GM12891 (cell line): ENCODE measurements at places on chromosomes 7 and 10.

DNA sequence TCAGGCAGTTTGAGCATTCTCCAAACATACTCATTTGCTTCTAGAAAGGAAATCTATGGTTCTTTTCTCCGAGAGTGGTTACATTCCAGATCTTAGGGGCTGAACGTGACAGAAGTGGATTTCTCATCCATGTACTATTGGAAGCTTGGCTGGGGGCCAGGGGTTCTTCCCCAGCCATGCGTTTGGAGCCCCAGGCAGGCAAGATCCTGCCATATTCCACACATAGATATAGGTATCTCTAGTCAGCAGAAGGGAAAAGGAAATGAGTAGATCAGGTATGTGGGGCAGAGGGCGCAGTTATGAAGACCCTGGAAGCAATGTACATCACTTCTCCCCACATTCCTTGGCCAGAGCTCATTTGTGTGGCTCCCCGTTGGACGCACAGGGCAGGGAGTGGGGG, 299.8 kb downstream of the CCDC3 start:
- DNase-seq: no peak

GRCh38 chr7:69908454-69908853, 310.2 kb downstream of the AUTS2 start:
- DNase-seq: no peak

- no peak for DNase-seq
These were observed 62.8 kb downstream of the CDH23 start for GRCh38 chr10:71459513-71459912.

- no peak for DNase-seq
These were observed 32.5 kb upstream of the RBM33 start for GRCh38 chr7:155611808-155612447.

- no peak for DNase-seq
These were observed 922 bp downstream of the CXCL12 start for GRCh38 chr10:44383749-44384600.

DNA sequence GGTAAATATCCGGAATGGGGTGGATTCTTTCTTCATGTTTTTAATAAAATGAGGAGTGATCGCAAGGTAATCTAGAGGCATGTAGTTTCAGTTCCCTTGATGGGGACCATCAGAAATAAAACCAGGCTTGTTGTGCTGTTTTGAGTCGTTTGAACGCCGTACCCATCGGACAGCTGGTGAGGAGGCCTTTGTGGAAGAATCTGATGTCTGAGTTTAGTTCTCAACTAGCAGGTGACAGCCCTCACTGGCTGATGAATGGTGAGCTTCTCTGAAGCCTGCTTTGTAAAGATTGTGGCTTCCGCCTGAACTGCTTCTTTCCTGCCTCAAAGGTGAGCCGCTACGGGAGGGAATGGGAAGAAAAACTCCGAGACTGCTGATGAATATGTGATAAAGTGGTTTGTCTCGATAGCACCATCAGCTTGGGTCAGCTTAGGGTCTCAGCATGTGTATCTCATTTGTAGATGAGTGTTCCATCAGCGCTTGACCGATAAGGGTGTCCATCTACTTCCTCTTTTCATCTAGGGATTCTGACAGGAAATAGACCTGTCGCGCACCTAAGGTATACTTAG, 977 bp downstream of the TMEM248 start:
- DNase-seq: no peak

- no peak for DNase-seq
These were observed 147.4 kb upstream of the WNT16 start for GRCh38 chr7:121181357-121181756.

GRCh38 chr7:96181174-96181573, 140.7 kb downstream of the SLC25A13 start:
- DNase-seq: no peak

DNA sequence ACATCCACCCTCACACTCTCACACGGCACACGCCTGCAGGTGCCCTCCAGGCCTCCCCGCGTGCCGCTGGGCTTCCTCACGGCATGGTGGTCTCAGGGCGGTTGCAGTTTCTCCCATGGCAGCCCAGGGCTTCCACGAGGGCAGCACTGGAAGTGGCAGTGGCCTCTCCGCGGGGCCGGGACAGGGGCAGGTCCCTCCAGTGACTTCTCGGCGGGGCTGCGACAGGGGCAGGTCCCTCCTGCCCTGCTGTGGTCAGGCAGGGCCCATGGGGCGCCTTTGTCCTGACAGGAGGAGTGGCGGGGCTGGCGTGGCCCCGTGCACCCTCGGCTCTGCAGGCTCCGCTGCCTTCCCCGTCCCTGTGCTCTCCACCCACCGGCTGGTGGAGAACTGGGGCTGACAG, 19.0 kb downstream of the PWWP2B start:
- no peak for DNase-seq

- DNase-seq: peak; percentile 46
These were observed 47.8 kb downstream of the IKZF1 start for GRCh38 chr7:50352282-50352681.
